ENCODE measurements at places on chromosomes 2 and 18.

- no peak for DNase-seq
Measured at GRCh38 chr2:54209379-54209778, 46.6 kb downstream of the TSPYL6 start.

- no peak for DNase-seq
Measured at GRCh38 chr2:160322320-160322719, 122.2 kb upstream of the ITGB6 start.

- no peak for DNase-seq
Measured at GRCh38 chr2:72745679-72746368, 80.0 kb downstream of the EXOC6B start.

DNA sequence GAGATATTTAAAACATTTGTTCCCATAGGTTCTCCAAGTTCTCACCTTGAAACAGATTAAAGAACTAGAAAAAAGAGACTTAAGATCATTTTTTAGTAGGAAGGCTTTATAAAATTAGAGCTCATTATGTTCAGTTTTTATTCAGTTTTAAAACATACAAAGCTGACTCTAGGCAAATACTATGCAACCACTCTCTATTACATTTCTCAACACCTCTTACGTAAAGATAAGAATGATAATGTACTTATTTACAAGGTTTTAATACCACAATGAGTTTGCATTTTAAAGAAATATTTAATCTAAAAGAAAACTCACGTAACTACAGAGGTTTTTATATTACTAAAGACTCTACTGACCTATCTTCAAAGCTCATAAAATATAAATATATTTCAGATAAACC, 68.8 kb downstream of the TMEM131 start:
- no peak for DNase-seq

- DNase-seq: no peak
Measured at GRCh38 chr2:199455545-199456382, 2.0 kb downstream of the SATB2 start.

GRCh38 chr2:74199275-74199701, 873 bp downstream of the MTHFD2 start:
- DNase-seq: no peak

- DNase-seq: no peak
Measured at GRCh38 chr2:54549917-54550518, 93.9 kb downstream of the SPTBN1 start.

- DNase-seq: no peak
Measured at GRCh38 chr2:109454765-109455394, 158.9 kb downstream of the SEPTIN10 start.

DNA sequence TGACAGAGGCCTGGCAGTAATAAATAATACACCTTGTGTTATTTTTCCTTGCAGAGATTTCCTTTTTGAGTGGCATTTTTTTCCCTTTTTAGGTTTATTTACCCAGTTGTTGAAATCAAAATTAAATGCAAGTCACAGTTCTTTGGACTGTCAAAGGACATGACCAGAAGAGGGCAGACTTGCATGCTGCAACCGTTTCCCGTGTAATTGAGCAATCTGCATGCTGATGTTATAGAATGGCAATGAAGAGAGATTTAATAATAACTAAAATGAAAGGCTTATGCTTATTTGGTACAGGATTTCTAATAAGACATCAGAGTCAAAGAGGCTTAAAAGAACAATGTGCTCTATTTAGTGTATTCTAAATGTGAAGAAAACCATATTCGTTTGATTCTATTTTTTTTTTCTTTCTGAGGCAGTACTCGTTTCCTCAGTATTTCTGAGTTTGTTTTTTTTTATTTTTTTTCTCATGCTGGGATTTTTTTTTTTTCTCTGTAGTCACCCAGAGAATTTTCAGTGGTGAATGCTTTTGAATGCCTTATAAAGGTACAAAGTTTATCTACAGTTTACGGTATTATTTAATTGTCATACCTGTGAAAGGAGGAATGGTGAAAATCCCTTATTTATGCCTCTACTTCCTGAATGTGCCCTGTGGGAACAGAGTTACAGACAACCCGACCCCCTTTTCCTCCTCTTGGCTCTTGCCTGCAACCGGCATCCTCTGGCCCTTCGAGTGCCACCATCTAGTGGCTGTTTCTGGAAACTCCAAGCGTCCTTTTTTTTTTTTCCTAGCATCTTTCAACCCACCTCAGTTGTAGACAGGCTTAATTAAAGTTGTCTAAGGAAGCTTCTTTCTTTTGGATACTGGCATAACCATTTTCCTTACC, 368.5 kb downstream of the LRRTM1 start:
- DNase-seq: no peak

GRCh38 chr18:7939521-7939920, 372.4 kb downstream of the PTPRM start:
- no peak for DNase-seq

- DNase-seq: no peak
Measured at GRCh38 chr2:47254464-47254863, 99.4 kb upstream of the STPG4 start.

- no peak for DNase-seq
Measured at GRCh38 chr2:78992807-78993517, 32.5 kb upstream of the REG3G start.

Measured in activated T-cell treated with anti-CD3 and anti-CD28 coated beads for 1 hour (primary cell).